Activated T-helper 2 cell treated with anti-CD3 and anti-CD28 coated beads, Interferon-gamma antibody, Interleukin-2, Interleukin-4, amounts not matched to agents 10 μg/mL and 5 μg/mL and 100 μg/mL, durations not matched to agents 14 hours and 24 hours and 36 hours (primary cell): ENCODE measurements at places on chromosomes 12 and 14. TPM values are rescaled to one million over a fixed set of nuclear protein-coding genes. Genes with fewer than 3 reads are reported as not detected.

GRCh38 chr14:87013583-87013982, 979.4 kb downstream of the GALC start:
- H3K27me3 ChIP-seq: no peaks in the 10 kb centered on the region
- no peak overlapping the region for H3K27ac ChIP-seq
- no peak for DNase-seq
- H3K4me1 ChIP-seq: no peaks in the 10 kb centered on the region

DNA sequence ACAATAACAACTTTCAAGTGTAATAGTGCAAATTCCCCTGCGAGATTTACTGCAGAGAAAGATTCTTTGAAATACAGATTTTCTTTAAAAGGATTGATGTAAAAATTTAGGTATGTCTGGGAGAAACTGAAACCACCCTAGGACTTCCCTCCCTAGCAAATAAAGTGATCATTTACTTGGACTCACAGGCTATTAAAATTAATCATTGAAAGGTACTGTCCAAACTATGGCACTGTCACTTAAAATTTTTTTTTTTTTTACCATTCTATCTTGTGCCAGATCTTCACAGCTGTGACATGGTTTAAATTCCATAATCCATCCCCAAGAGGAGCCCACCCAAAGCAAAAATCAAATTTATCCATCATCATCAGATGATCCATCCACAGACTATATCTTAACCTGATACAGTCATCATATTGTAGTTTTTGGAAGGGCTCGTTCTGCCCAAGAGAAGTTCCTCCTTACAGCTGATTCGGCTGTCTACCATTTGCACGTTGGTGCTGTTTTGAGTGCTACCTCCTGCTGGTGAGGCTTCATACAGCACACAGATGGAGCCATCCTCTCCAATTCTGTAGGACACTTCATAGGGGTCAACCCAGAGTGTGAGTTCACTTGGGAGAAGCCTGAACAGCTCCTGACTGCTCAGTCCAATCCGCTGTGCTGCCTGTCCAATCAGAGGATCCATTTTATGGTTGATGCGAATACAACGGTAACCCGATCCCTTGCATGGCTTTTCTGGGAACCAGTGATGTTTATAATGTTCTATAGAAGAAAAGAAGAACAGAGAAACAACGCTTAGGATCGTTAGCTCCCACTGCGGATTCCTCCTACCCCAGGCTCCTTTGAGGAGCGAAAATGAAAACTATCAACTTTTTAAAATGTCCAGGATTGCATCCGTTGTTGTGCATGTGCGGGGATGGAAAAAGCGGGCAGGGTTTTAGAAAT, 1.7 kb downstream of the BTG1 start:
- peak overlapping the region; percentile 88 for H3K27ac ChIP-seq
- H3K4me1 ChIP-seq: peaks cover 44% of the 10 kb centered on the region
- H3K4me3 ChIP-seq: peak overlapping the region; percentile 98
- H3K27me3 ChIP-seq: no peaks in the 10 kb centered on the region

PPP1R1A gene
- total RNA-seq: not detected in 2 replicates

DNA sequence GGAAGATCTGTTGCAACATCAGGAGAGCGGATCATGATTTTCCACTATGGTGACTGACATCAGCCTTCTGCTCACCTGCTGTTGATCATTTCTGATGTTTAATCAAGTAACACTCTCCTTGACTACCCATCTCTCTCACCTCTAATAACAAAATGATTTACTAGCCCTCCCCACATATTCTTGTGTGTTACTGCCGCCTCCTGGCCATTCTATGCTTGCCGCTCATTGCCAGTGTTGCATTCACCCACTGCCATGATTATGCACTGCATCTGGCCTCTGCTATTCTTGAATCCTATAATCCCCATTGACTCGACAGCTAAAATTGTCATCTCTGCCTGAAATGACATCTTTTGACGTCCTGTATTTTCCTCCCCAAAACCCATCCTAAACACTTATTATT, 113.8 kb downstream of the RERGL start:
- no peak overlapping the region for H3K4me3 ChIP-seq
- DNase-seq: no peak
- H3K27ac ChIP-seq: no peak overlapping the region

DNA sequence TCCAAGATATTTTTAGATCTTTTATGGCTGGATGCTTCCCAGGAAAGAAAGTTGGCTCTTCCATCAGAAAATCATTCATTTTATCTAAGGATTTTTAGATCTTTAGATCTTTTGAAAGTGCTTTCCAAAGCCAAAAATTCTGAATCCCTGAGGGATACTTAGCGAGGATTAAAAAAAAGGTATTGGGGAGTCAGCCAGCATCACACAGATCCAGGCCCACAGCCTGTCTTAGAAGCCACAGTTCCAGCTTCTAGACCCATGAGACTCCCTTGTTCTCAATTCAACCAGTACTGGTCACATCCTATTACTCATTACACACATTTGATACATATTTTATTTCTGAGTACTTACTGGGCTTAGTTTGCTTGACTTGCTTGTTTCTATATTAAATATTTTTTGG, 49.9 kb downstream of the TSPAN8 start:
- no peaks in the 10 kb centered on the region for H3K36me3 ChIP-seq
- no peak for DNase-seq
- H3K4me1 ChIP-seq: no peaks in the 10 kb centered on the region
- no peak overlapping the region for H3K27ac ChIP-seq
- no peaks in the 10 kb centered on the region for H3K27me3 ChIP-seq

GRCh38 chr14:74409441-74409840, 16.6 kb downstream of the SYNDIG1L start:
- H3K4me3 ChIP-seq: no peak overlapping the region
- no peaks in the 10 kb centered on the region for H3K36me3 ChIP-seq
- H3K27ac ChIP-seq: no peak overlapping the region
- H3K4me1 ChIP-seq: no peaks in the 10 kb centered on the region
- H3K27me3 ChIP-seq: peaks cover 2% of the 10 kb centered on the region

- no peak overlapping the region for H3K4me3 ChIP-seq
- H3K27ac ChIP-seq: peak overlapping the region; percentile 72
- H3K36me3 ChIP-seq: peaks cover 56% of the 10 kb centered on the region
- DNase-seq: no peak
- H3K4me1 ChIP-seq: peaks cover 95% of the 10 kb centered on the region
- H3K27me3 ChIP-seq: no peaks in the 10 kb centered on the region
These were observed 63.7 kb downstream of the BCL11B start for GRCh38 chr14:99208318-99208717.

- no peaks in the 10 kb centered on the region for H3K36me3 ChIP-seq
- peak overlapping the region; percentile 28 for H3K27ac ChIP-seq
- H3K4me1 ChIP-seq: peaks cover 58% of the 10 kb centered on the region
- DNase-seq: peak; percentile 31
- peak overlapping the region; percentile 18 for H3K4me3 ChIP-seq
These were observed 98.4 kb downstream of the APAF1 start for GRCh38 chr12:98743362-98743953.

DNA sequence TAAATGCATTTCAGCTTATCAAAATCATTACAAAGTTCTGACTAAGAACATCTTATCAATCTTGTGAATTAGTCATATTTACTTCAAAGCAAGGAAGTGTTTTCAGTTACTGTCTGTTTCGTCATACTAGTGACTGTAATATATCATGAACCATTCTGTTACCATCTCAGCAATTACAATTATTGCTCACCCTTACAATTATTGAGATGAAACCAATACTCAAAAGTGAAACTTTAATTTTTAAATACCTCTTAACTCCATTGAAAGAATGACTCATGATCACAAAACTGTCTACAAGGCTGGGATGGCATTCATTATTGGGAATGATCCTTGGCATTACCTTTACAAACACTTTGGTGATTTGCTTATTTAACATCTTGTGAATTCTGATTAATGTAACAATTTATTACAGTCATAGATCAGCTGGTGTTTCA, 90.3 kb downstream of the RPS6KA5 start:
- peak overlapping the region; percentile 66 for H3K4me3 ChIP-seq
- DNase-seq: no peak
- H3K4me1 ChIP-seq: peaks cover 45% of the 10 kb centered on the region
- peaks cover 67% of the 10 kb centered on the region for H3K36me3 ChIP-seq
- no peaks in the 10 kb centered on the region for H3K27me3 ChIP-seq

SERPINA1 gene
- total RNA-seq: 1.1 and 1.3 TPM in 2 replicates
